ENCODE measurements at places on chromosomes 3 and 15. TPM values are rescaled to one million over a fixed set of nuclear protein-coding genes. Genes with fewer than 3 reads are reported as not detected.

Gene GOLGA8S
- total RNA-seq = 0.10 TPM

Gene P2RY12
- total RNA-seq = not detected

Gene MORC1
- not detected for total RNA-seq

Gene TMEM266
- 0.07 TPM for total RNA-seq

Gene KLHL40
- total RNA-seq = not detected

Gene LRRN1
- 0.30 TPM for total RNA-seq

Gene SOX2
- total RNA-seq = 0.63 TPM

Gene TGM5
- total RNA-seq = 0.26 TPM

Gene NPAP1
- total RNA-seq = not detected

Gene GNB5
- total RNA-seq = 53.7 TPM

Gene CNTN6
- total RNA-seq = 0.86 TPM

Gene ALDH1L1
- total RNA-seq = 0.96 TPM

Gene CACNA2D2
- total RNA-seq = 0.07 TPM

Gene KCNMB3
- 0.76 TPM for total RNA-seq

Gene CCR3
- not detected for total RNA-seq

Gene CRYGS
- 0.89 TPM for total RNA-seq

Gene GPR27
- total RNA-seq = 0.26 TPM

Gene HTR3E
- not detected for total RNA-seq

Gene GOLGA6A
- 0.07 TPM for total RNA-seq
